ENCODE measurements at places on chromosomes 5 and 9.

DNA sequence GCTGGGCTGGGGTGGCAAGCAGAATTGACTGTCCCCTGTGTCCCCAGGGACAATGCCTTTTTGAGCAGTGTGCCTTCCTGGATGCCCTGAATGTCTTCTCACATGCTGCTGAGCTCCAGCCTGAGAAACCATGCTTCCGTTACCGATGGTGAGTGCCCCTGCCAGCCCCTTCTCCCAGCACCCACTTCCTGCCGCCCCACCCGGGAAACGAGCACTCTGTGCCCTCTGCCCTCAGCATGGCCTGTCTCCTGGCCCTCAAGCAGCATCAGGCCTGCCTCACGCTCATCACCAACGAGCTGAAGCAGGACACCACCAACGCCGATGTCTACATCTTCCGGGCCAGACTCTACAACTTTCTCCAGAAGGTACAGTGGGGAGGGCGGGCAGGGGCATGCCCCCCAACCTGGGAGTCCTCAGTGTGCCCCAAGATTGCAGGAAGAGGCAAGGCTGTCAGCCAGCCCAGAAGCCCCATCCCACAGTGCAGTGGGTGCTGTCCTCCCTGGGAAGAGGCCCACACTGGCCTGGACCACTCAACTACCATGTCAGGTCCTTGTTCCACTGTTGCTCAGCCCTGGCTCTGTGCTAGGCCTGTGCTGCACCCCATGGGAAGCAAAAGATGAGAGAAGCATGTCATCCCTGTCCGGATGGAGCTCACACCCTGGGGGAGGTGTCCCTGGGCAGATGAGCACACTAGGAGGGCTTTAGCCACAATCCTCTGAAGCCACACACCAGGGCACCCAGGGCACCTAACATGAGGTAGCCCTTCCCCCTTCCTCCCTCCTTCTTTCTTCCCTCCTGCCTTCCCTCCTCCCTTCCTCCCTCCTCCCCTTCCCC, 4.4 kb downstream of the TTC16 start:
- DNase-seq = peak; percentile 45

- no peak for DNase-seq
Observed at GRCh38 chr5:2201011-2201410, 318.3 kb upstream of the IRX4 start.

- DNase-seq = no peak
Observed at GRCh38 chr5:143262393-143263174, 140.9 kb downstream of the NR3C1 start.

DNA sequence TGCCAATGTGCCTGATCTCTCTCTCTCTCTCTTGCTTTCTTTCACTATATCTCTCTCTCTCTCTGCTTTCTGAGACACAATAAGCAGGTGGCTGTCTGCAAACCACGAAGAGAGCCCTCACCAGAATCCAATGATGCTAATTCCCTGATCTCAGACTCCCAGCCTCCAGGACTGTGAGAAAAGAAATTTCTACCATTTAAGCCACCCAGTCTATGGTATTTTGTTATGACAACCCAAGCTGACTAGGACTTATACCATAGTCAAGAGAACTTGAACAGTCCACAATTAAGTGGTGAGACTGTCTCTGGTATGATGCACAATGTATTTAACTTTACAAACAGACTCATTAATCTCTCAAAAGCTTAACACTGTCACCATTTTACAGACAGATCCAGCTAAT, 67.0 kb downstream of the NFIB start:
- no peak for DNase-seq

DNA sequence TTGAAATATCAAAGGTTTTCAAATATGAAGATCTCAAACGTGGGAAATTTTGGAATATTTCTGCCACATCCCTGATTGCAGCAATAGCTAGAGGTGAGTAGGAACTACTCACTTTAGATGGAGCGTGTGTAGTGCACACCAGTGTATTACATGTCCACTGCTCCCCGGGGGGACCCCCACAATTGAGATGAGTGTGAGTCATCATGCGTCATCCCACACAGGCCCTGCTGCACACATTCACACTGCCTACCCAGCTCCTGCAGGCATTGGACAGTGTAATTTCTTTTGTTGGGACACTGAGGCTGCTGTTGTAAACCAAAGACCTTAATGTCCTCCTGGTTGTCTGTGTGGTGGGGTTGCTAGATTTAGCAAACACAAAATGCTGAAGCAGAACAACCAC, 280.0 kb downstream of the GAS1 start:
- DNase-seq = no peak

- DNase-seq = no peak
Observed at GRCh38 chr5:135343413-135343812, 55.6 kb downstream of the MACROH2A1 start.

- DNase-seq = no peak
Observed at GRCh38 chr9:127873886-127874285, 3.6 kb downstream of the AK1 start.

- DNase-seq = no peak
Observed at GRCh38 chr5:137341831-137342230, 157.3 kb downstream of the SPOCK1 start.

DNA sequence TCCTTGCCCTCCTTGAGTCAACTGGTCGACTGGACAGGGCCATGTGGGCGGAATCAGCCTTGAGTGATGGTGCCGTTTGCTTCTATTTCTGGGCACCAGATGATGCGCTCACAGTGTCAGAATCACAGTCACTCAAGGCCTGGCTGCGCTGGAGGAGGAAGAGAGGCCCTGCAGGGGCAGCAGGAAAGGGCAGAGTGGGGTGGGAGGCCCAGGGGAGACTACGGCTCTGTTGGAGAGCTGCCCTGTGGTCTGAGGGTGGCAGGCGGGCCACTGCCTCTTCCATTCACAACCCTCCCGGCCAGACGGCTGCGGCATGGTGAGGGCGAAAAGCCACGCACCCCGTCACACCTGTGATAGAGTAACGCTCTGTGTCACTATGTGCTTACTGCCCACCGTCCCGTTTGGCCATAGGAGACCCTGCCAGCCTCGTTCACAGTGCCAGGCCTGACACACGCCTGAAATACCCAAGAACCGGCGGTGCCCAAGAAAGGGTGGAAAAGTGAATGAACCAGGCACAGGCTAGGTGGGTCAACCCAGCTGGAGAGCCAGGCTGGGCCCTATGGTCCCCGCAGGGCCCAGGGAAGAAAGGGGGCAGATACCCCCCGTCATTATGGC, 9.9 kb downstream of the PLPP7 start:
- DNase-seq = no peak

DNA sequence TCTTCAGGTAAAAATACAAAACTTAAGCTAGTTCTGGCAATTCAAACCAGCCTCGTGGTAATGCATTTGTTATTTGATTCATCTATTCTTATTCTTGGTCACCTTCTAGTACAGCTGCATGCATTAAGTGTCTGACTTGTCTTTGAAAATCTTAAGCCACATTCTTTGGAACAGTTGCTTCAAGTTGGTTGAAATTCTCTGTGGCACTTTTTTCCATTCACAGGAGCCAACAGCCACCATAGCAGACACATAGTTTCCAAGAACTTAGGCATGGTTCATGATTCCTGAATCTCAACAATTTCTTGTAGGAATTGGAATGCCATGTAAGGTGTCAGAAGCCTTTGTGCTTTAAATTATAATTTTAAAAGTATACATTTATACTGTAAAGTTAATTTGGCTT, 47.4 kb upstream of the MEF2C start:
- DNase-seq = no peak

DNA sequence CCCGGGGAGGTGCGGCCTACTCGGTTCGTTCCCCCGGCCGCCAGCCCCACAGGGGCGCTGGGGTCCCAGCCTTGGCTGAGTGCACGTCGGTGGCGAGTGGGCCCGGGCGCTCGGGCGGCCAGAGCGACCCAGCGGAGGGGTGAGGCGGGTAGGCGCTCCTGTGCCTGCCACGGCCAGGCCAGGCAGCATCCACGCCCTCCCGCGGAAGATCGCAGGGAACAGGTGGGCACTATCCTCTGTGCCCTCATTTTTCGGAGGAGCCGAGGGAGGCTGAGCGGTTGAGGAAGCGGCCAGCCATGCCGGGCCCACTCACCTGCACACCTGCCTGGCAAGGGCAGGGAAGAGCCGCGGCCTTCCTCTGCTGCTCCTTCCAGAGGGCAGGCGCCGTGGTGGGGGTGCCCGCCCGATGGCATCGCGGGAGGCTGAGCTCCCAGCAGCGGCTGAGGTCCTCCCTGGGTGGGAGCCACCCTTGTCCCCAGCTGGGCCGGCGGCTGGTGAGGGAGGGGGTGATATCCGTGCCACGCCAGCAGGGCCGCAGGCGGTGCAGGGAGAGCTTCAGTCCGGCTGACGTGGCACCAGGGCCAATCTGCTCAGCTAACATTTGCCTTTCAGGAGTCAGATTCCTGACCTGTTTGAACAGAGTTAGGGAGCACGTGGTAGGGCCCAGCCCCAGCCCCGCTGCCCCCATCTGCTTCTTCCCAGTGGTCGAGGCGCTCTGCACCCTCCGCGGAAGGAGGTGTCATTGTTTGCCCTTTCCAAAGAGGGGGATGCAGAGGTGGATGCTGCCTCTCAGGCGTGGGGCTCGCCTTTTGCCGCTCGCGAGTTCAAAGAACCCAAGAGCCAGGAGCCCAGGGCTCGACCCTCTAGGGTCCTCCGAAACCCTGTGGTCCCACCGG, 1.6 kb upstream of the SEC16A start:
- DNase-seq = no peak
